ENCODE measurements at places on chromosomes 7 and 10. TPM values are rescaled to one million over a fixed set of nuclear protein-coding genes. Genes with fewer than 3 reads are reported as not detected.

Gene TCERG1L
- 0.12 TPM for polyA plus RNA-seq

Gene AKR1C3
- polyA plus RNA-seq = 6.8 TPM

Gene CWF19L1
- 17.7 TPM for polyA plus RNA-seq

Gene PTPRE
- 8.8 TPM for polyA plus RNA-seq

Gene GRB10
- 9.9 TPM for polyA plus RNA-seq

Gene GPER1
- 1.7 TPM for polyA plus RNA-seq

Gene WNT8B
- polyA plus RNA-seq = not detected

Gene CH25H
- polyA plus RNA-seq = not detected

Gene PDE6C
- polyA plus RNA-seq = 0.12 TPM

Gene SPDYE5
- 2.9 TPM for polyA plus RNA-seq

Gene PILRA
- polyA plus RNA-seq = 2.3 TPM

Gene BICC1
- 7.2 TPM for polyA plus RNA-seq

Gene SYCE1
- not detected for polyA plus RNA-seq

Gene COL17A1
- polyA plus RNA-seq = 0.18 TPM

Gene PILRB
- 29.2 TPM for polyA plus RNA-seq

Gene ALOX5
- 0.48 TPM for polyA plus RNA-seq

Gene CLDN4
- polyA plus RNA-seq = 1.9 TPM

Gene EPHA1
- polyA plus RNA-seq = 1.8 TPM

Gene GIMAP2
- not detected for polyA plus RNA-seq

Gene ZNF365
- polyA plus RNA-seq = not detected

Gene SLC16A9
- polyA plus RNA-seq = 3.5 TPM

Gene JAKMIP3
- 0.75 TPM for polyA plus RNA-seq

Gene DENND2A
- 18.2 TPM for polyA plus RNA-seq

Gene HOXA5
- not detected for polyA plus RNA-seq

Gene HECW1
- 0.72 TPM for polyA plus RNA-seq

Gene SFR1
- polyA plus RNA-seq = 10.7 TPM

Gene HOXA2
- 0.12 TPM for polyA plus RNA-seq

Gene LRRC4
- polyA plus RNA-seq = 2.9 TPM

Gene ANKRD30A
- polyA plus RNA-seq = not detected

Gene CYP3A7
- 0.14 TPM for polyA plus RNA-seq

Gene INHBA
- 8.2 TPM for polyA plus RNA-seq

Gene HOXA6
- polyA plus RNA-seq = not detected
